ENCODE measurements at places on chromosomes 1 and 21.

GRCh38 chr1:231691618-231692259, 65.1 kb downstream of the DISC1 start:
- no peak for DNase-seq

GRCh38 chr1:84899969-84900368, 7.0 kb upstream of the LPAR3 start:
- no peak for DNase-seq

DNA sequence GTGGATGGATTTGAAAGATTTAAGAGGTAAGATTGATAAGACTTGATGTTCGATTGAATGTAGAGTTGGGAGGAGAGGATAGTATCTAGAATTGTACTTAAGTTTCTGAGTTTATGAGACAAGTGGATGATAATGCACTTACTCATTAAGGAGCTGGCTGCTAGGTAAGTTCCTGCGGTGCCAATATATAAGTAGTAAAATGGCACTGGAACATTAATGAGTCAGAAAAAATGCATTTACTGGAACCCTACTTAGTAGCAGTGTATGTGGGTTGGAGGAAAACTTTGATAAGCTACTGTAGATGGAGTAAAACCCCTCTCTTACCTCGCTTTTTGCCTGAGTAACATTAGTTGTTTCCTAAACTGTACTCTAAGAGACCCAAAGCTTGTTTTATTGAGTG, 68.2 kb downstream of the ZFYVE9 start:
- DNase-seq: no peak

- peak; percentile 85 for DNase-seq
Measured at GRCh38 chr1:53303726-53304515, 23.9 kb downstream of the LRP8 start.

GRCh38 chr1:198007687-198008607, 90.8 kb downstream of the LHX9 start:
- DNase-seq: no peak

- no peak for DNase-seq
Measured at GRCh38 chr1:12665511-12665910, 21.6 kb downstream of the AADACL4 start.

GRCh38 chr1:198064181-198064580, 92.6 kb upstream of the NEK7 start:
- no peak for DNase-seq

DNA sequence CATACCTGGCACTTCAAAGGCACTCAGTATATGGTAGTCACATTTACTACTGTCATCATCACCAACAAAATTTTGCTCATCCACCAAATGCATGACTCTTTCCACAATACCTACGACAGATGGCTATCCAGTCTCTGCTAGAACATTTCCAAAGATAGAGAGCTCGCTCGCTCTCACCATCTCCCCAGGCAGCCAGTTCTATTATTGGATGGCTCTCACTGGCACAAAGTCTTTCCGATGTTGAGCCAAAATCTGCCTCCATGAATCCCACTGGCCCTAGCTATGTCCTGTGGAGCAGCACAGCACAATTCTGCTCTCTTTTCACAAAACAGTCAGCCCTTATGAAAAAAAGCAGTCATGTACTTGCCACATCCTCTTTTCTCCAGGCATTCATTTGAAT, 102.1 kb downstream of the DAB1 start:
- peak; percentile 44 for DNase-seq

DNA sequence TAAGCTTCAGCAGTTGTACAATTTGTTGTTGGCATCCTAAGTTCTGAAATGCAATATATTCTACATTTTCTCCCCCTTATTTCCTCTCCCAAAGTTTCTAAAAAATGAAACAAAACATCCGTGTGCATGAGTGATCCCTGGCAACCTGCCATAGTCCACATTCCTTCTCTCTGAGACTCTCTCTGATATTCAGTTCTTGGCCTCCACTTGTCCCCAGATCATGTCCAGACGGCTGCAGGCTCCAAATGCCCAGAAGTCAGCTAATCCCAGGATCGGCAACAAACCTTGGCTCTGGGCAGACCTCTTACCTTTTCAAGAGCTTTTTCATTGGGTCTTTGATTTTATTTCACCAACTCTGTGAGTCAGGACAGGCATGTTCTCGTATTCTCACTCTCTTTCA, 187.8 kb downstream of the ETS2 start:
- DNase-seq: no peak

GRCh38 chr1:227314014-227314848, 4.1 kb downstream of the CDC42BPA start:
- DNase-seq: no peak

- no peak for DNase-seq
Measured at GRCh38 chr21:42505090-42505726, 8.4 kb upstream of the SLC37A1 start.

- DNase-seq: no peak
Measured at GRCh38 chr1:67753776-67754525, 69.0 kb downstream of the GADD45A start.

GRCh38 chr1:212962509-212962908, 12.2 kb downstream of the VASH2 start:
- peak; percentile 69 for DNase-seq

DNA sequence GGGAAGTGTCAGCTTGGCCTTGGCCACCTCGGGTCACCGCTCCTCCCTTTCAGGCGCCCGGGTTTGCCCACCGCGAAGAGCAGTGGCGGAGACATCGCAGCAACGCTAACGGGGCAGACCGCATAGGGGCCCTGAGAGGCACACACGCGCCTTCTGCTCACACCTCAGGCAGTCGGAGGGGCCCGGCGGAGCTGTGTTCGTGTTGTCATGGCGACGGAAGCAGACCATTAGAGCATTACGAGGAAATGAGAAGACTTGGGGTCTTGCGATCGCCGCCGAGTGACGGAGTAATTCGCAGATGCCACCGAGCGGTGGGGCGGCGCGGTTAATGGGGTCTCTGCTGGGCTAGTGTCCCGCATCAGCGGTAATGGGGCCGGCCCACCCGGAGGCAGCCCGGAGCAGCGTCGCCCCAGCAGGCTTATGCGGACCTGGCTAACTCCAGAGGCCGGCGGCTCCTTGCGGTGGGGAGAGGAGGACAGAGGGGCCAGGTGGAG, 144.1 kb downstream of the TNR start:
- DNase-seq: no peak

- no peak for DNase-seq
Measured at GRCh38 chr1:41639332-41639936, 155.0 kb upstream of the EDN2 start.

DNA sequence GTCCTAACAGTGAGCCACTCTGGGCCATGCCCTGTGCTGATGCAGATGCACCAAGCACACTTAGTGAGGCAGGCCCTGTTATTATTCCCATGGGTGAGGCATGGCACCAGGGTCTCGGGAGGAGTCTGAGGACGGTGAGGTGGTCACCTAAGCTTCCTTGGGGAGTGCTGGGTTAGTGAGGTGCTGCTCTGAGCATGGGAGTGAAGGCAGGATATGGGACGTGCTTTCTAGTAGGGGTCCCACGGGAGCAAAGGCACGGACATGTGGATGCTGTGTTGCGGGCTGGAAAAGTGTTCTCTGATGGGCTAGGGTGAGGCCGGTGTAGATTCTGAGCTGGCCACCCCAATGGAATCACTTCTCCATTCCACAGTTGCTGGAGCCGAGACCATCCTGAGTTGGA, 77.5 kb upstream of the CSF3R start:
- DNase-seq: no peak

GRCh38 chr21:41217671-41218385, 49.9 kb downstream of the BACE2 start:
- DNase-seq: no peak

DNA sequence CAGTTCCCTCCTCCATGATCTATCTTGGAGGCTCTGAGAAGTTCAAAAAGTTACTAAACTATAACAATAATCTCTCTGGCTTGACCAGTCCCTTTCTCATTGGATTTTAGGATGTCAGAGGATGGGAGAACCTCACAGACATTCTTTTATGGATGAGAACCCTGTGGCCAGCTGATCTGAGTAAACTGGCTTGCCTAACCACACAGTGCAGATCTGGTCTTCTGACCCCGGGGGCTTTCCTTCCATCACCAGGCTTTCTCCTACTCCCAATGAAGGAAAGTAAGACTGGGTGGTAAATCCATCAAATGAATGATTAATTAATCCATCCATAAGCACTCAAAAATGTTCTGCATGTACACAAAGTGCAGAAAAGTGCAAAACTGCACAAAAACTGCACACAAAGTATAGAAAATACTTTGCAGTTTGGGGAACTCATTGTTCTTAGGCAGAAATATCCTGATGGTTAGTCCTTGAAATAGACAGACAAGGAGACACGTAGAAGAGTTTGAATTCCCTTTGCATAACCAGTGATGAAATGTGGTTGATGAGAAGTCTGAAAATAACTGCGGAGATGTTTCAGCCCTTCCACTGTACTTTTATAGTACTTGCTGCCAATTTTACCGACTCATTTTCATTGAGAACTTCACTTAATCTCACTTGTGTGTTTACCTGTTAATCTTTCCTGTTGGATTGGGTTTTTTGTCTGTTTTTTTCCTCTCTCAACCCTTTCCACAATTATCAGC, 2.5 kb upstream of the F3 start:
- DNase-seq: no peak

DNA sequence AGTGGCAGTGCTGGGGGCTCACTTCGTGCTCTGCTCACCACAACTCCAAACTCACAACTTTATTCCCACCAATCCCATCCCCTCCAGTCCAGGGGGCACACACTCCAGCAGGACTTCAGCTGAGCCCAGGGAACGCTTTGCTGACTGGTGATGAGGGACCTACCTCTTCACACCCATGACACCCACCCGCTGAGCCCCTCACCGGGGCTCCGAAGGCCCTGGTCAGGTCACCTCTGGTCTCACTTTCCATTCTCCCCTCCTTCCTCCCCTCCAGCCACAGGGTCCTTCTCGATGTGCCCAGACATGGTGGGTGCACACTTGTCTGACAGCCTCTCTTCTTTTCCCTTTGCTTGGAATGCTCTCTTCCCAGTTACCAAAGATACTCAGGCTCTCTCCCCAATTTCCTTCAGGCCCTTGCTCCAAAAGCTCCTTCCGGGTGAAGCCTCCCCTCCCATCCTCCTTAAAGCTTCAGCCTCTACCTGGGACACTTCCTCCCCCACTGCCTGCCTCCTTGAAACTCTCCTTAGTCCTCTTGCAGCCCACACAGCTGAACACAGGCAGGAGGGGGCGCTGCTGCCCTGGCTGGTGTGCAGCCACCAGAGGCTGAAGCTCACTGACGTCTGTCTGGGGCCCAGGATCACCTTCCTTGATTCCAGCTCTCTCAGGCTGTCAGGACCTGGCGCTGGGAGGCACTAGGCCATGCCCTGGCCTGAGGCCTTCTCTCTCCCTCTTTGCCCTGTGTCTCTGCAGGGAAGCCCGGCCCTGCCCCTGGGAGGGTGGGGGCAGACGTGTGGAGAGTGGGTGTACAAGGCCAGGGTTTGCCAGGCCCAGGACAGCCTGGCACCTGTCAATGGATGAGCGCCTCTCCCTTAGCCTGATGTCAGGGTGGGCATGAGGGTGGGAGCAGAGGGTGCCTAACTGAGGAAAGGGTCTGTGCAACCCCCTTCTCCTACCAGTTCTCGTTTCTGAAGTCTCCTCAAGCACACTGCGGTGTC, 1.6 kb downstream of the KCNE1 start:
- DNase-seq: no peak

GRCh38 chr1:171139890-171140289, 45.2 kb upstream of the FMO2 start:
- DNase-seq: no peak

DNA sequence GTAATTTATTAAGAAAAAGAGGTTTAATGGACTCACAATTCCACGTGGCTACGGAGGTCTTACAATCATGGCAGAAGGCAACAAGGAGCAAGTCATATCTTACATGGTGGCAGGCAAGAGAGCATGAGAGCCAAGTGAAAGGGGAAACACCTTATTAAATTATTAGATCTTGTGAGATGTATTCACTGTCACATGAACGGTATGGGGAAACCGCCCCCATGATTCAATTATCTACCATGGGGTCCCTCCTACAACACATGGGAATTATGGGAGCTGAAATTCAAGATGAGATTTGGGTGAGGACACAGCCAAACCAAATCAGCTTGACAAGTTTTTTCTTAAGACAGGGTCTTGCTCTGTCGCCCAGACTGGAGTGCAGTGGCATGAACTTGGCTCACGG, 14.3 kb downstream of the DAP3 start:
- DNase-seq: no peak

- no peak for DNase-seq
Measured at GRCh38 chr21:34034369-34035014, 38.9 kb upstream of the MRPS6 start.

GRCh38 chr1:231557898-231558707, 29.6 kb downstream of the TSNAX start:
- no peak for DNase-seq

DNA sequence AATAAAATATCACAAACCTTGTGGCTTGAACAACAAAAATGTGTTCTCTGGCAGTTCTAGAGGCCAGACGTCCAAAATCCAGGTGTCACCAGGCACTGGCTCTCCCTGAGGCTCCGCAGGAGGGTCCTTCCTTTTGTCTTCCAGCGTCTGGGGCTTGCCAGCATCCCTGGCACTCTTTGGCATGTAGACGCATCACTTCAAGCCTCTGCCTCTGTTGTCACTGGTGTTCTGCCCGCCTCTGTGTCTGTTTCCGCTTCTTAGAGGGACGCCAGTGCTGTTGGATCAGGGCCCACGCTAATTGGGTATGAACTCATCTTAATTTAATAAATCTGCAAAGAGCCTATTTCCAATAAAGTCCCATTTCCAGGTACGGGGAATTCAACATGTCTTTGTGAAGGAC, 273.7 kb upstream of the C1orf174 start:
- no peak for DNase-seq

- DNase-seq: peak; percentile 40
Measured at GRCh38 chr1:40530735-40531380, 579 bp upstream of the ZNF684 start.

DNA sequence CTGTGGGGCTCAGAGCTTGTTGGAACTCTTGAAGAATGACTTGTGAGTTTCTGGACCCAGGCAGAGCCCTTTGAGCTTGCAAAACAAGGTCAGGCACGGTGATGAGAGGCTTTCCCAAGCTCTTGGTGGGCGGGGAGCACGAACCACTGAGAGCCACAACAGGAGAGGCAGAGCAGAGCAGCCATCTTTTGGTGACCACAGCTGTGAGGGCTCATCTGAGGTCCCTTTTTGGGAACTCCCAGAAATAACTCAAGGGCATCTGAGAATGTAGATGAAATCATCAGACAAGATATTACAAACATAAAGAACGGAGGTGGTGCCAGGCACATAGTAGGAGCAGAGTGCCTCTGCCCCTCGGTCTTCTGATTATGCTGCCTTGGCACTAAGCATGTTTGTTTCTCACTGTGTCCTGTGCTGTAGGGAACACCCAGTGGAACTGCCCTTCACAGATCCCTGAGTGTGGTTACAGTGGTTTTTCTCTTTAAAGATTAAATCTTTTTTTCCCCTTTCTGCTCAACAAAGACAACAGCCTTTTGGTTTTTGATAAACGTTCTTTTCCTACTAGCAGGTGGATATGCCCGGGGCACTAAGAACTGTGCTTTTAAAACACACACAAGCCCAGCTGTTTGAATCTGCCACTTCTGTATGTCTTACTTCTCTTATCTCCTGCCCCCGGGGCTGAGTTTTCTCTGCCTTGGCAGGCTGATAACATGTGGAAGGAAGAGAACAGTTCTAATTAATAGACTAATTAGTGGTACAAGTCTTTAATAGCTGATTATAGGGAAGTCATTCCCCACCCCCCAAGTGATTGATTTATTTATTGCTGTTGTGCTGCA, 37.7 kb downstream of the CD34 start:
- no peak for DNase-seq

All from NCI-H446 (cell line).